RWPE1 (cell line): ENCODE measurements at places on chromosomes 6 and 20.

DNA sequence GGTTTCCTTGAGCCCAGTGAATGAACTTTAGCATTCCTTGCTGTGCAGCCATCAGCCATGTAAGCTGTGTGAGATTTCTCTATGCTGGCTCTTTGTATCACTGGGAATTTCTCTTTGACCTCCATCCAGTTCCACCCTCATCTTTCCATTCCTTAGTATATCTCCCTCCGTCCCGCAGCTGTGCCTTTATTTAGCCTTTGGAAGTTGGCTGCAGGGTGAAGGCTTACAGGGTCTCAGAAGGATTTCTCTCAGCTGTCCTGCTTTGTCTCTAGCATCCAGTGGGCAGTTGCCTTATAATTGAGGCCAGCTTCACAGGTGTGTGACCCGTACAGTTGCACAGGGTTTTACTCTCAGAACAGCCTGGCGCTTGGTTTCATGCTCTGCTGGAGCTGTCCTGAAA, 144.3 kb downstream of the PXDC1 start:
- DNase-seq: no peak

DNA sequence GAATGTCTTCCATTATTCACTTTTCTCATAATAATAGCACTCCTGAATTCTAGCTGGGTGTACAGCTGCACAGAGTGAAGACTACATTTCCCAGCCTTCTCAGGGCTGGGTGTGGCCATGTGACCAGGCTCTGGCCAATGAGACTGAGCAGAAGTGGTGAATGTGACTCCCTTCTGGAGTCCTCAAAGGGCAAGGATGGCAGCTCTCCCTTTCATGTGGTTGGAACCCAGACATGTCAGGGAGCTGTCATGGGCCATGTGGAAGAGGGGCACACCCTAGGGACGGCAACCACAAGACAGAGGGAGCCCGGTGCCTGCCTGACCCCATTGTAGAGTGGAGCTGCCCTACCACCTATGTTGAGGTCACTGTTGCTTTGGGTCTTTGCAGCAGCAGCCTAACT, 312.8 kb upstream of the SULF2 start:
- peak; percentile 59 for DNase-seq

DNA sequence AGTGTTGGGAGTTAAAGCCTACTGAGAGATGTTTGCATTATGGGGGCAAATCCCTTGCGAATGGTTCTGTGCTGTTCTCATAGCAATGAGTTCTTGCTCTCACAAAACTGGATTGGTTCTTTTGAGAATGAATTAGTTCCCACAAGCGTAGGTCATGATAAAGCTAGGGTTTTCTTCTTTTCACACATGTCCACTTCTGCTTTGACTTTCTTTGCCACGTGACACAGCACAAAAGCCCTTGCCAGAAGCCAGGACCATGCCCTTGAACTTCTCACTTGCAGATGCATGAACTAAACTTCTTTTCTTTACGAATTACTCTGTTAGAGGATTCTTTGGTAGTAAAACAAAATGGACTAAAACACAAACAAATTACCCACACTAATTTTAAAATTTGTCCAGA, 922.8 kb downstream of the EPHA7 start:
- no peak for DNase-seq

- DNase-seq: no peak
These were observed 315 bp upstream of the PDE10A start for GRCh38 chr6:165663377-165663735.

DNA sequence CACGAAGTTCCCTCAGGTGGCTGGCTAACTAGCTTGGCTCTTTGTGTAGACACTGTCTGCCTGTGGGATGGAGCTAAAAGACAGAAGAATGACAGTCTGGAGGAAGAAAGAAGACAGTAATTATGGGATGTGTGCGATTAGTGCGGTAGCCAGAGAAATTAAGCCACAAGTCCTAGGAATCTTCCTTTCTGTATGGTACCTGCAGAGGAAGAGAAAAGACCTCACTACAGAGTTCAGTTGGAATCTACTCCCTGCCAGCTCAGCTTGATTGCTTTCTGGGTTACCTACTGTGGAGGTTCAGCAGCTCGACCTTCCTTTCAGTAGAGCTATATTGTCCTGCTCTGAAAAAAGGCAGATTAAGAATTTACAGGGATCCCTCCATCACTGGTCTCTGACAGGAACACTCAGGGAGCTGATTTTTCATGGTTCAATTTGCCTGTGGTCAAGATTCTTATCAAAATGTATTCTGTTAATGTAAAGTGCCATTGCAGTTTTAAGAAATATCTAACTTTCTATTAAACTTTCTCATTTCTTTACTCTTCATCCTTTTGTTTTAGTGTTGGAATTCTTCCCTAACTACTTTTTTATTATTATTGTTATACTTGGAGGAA, 187.2 kb downstream of the CENPW start:
- no peak for DNase-seq

DNA sequence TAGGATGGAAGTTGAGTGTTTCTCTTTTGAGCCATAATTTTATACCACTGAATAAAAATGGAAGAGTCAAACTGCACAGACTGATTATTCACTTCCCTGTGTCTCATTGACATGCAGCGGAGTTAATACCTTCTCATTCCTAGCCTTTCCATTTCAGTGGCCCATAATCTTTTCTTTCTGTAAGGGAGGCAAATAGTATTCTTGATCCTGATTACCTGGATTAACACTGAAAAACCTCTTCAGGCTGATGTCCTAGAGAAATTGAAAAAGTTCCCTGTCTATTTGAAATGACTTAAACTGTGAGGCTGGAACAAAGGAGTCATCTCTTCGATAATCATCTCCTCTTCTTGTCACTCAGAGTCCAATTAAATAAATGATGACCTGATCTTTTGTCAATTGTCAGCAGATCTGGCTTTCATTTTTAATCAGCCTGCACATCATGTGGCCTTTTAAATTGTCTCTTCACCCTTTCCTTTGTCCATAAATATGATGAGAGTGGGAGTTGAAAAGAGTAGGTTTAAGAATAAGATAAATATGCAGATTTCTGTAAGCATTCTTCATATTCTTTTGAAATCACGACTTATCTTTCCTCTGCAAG, 713.0 kb downstream of the EPM2A start:
- no peak for DNase-seq

DNA sequence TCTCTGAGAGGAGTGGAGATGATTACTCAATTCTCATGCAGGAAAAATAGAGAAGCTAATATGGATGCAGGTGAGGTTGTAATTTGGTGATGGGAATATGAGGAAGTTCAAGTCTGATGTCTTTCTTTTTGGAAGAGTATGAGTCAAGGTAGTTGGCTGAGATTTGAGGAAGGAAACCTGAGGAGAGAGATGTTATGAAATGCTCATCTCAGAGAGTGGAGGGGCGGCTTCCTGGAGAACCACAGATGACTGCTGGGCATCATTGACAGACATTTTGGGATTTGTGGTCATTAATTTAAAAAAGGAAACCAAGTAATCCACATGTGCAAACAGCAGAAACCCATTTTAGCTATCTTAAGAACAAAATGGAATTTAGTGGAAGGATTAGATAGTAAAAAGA, 72.5 kb upstream of the UST start:
- DNase-seq: no peak

DNA sequence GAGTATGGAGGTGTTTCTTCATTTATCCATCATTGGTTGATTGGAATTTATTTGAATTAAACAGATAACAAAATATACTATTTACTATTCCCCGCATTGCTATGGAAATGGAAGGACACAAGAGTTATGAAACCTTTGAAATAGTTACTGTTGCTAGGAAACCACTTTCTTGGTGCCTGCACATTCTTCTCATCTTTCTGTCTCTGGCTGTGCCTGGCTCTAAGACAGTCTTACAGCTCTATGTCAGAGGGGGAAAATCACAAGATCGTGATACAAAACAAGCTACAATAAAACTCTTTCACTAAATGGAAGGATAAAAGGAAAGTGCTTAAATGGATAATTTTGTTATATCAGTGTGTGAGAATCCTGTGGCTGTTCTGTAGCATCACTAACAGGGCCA, 453.0 kb downstream of the LMBRD1 start:
- DNase-seq: no peak
